ENCODE measurements at places on chromosomes 12 and 14.

- DNase-seq = no peak
These were observed 29.1 kb downstream of the APPL2 start for GRCh38 chr12:105206686-105207374.

DNA sequence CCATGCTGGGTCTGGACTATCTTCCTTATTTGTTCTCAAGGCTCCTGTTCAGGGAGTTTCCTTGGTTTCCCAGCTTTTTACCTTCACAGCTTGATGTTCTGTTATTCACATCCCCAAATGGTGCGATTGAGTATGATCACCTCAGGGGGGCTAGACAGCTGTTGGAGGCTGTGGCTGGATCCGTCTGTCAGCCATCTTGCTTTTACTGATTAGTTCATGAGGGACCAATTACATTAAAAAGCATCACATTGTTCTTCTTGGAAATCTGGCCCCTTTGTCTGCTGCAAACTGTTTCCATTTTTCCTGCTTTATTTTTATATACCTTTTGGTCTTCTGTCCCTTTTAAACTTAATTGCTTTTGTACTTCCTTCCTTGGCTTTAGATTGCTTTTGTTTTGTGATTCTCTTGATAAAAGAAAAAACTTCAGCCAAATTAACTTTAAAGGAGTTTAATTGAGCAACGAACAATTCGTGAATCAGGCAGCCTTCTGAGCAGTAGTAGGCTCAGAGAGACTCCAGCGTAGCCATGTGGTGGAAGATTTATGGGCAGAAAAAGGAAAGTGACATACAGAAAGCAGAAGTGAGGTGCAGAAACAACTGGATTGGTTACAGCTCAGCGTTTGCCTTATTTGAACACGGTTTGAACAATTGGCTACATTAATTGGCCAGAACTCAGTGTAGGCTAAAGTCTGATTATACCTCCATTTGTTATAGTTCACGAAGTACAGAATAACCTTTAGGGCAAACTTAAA, 208.7 kb downstream of the AEBP2 start:
- peak; percentile 95 for DNase-seq

DNA sequence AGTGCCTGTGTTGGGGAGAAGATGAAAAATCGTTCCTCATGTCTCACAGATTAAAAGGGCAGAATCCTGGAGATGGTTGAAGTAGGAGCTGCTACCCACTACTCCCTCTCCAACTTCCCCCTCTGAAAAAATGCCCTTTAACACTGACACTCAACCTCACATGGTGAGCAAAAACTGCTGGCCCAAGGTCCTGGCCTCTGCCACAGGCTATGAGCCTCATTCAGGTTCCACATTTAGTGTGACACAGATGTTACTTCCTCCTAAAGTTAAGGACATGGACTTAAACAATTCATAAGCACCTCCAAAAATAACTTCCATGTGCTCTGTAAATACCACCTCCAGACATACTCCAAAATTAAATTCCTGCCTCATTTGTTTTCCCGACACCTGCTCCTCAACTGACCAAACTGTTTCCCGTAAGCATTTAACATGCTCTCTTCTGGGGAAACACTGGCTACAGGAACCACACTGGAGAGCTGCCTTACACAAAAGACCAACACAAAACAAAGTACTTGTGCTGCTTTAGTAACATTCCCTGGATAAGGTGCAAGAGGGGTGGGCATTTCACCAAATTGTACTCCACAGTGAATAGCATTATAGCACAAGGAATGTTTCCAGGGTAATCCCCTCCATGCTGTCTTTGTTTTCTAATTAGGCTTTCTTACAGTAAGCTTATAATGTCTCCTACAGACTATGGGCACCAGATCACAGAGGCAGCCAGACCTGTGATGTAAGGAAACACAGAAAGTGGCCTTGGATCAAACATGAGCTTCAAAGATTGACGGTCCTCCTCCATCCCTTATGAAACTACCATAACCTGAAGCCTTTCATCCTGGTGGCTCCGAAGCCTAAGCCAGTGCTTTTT, 57.0 kb downstream of the PHLDA1 start:
- DNase-seq = peak; percentile 88

- DNase-seq = peak; percentile 46
These were observed 21.9 kb upstream of the ZFP36L1 start for GRCh38 chr14:68814539-68815297.

- DNase-seq = no peak
These were observed 8.0 kb downstream of the KRT82 start for GRCh38 chr12:52398176-52398575.

- peak; percentile 22 for DNase-seq
These were observed 4.5 kb downstream of the RPS26 start for GRCh38 chr12:56046027-56046780.

- peak; percentile 59 for DNase-seq
These were observed 12.2 kb upstream of the CLEC2A start for GRCh38 chr12:9944391-9944790.

DNA sequence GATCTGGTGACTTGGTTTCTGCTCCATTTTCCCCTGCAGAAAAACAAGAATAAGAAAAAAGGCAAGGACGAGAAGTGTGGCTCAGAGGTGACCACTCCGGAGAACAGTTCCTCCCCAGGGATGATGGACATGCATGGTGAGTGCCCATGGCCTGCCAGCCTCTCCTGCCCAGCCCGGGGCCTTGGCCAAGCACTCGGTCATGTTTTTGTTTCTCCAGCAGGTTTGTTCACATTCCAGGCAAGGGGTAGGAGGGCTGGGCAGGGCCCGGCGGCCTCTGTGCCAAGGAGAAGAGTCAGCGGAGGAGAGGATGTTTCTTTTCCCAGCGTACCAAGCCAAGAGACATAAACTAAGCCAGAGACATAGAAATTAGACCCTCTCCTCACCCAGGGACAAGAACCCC, 13.6 kb downstream of the BCL7A start:
- DNase-seq = no peak

DNA sequence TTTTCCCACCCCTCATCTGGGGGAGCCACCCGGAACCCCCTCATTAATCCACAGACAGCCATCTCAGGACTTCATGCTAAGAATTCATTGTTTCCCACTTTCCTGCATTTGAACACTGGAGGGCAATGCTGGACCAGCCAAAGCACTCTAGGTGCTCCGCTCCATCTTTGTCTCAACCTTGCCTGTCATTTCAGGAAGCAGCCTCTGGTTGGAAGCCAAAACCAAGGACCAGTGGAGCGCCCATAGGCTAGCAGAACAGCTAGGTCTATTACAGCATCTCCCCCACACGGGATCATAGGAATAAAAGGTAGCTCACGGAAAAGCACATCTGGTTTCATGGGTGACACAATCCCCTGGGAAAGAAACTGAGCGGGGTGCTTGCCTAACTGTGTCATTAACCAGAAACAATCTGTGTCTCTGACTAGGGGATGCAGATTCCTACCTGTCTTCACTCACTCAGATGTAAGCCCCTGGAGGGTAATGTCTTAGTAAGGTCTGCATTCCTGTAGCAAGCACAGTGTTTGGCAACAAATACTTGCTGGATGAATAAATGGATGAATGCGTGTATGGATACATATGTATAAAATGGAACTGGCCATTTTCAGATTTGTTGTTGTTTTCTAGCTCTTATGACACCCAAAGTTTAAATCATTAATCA, 197.0 kb downstream of the DAD1 start:
- DNase-seq = peak; percentile 76

DNA sequence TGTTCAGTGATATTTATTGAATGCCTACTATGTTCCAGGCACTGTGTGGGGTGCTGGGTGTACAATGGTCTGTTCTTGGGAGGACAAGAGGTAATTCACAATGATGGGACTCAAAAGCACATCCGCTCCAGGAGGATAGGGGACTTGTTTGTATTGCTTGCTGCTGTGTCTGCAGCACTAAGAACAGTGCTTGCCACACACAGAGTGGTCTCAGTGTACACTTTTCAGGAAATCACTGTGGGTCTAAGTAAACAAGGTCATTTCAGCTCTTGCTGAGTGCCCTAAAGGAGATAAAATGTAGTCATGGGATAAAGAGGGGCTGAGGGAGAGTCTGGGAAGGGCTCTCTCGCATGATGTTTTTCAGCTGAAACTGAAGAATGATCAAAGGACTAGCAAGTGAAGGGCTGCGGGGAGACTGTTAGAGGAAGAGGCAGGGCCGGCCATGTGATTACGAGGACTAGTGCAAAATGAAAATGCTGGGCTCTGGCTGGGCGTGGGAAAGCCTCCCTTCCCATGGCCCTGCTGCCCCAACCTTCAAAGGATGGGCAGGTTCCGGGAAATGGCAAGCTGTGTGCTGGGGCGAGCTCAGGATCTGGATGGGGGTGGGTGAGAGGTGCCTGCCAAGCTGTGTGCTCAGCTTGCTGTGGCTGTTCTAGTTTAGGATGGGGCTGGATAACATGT, 39.1 kb downstream of the ADCK1 start:
- no peak for DNase-seq

DNA sequence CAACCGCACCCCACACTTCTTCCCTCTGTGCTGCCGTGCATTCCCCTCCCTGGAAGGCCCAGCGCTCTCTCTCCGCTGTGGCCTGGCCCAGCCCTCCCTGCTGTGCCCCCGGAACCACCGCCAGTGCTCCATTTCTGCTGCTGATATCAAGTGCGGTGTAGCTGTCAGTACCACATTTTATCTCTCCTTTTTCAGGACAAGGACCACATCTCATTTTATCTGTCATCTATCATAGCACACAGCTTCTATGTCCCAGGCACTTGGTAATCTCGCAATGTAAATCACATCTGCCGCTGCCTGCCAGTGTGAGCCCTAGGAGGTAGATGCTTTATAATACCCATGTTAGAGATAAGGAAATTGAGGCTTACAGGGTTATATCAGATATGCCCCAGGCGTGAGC, 18.3 kb downstream of the IL31 start:
- DNase-seq = no peak

GRCh38 chr12:101685092-101685491, 12.3 kb upstream of the CHPT1 start:
- DNase-seq = no peak

GRCh38 chr12:9068600-9068999, 47.1 kb downstream of the A2M start:
- no peak for DNase-seq

GRCh38 chr14:100850841-100851585, 25.1 kb downstream of the MEG3 start:
- DNase-seq = peak; percentile 32

GRCh38 chr14:69845787-69846186, 33.4 kb upstream of the SMOC1 start:
- DNase-seq = no peak

DNA sequence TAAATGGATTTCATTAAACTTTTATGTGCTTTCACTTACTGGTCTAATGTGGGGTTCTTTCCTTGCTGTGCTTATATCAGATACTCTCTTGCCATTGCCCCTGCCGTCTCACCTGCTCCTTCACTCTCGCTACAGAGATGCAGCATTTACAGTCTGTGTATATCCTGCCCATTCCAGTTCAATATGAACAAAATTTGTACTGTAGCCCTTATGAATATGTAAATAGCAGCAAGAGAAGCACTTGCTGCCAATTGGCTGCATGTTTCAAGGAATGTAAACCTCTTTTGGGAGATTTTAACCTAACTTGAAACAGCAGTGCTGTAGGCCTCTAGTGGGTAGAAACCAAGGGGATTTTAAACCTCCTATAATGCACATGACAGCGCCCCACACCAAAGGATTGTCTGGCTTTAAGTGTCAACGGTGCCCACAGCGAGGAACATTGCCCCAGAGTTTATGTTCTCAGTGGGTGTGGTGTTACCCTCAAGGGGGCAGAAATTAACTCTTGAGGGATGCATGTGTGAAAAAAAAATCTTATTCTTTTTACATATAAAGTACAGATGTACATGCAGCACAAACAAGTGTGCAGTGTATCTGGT, 19.1 kb downstream of the PCNX1 start:
- no peak for DNase-seq

DNA sequence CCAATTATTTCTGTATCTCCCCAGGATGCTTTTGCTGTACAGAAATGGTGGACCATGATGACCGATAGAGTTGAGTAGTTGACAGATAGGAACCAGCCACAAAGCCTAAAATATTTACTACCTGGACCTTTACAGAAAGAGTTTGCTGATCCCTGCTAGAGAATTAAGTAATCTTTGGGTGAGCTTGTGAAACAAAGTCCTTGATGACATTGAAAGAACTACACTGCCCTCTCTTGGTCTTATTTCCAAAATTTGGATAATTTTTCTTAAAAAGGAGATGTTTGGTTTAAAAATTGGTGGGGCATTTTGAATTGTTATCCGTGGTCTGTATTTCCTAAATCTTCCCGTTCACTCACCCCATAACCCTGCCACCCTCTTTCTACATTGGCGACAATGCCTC, 13.7 kb upstream of the TCTN1 start:
- peak; percentile 73 for DNase-seq

DNA sequence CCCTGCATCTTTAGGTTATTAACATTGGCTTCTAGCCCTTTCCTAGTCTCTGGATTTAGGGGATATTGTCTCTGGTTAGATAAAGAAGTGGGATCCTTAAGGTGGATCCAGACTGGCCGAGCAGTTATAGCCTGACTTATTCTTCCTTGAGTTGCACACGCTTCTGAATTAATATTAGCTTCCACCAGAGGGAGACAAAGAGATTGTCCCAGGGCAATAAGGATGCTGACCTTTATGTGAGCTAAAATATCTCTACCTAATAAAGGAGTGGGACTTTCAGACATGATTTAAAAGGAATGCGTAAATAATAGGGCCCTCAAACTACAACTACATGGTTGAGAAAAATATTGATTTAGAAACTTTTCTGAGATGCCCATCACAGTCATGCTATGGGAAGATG, 139.7 kb downstream of the SLCO1B3 start:
- DNase-seq = peak; percentile 18

- no peak for DNase-seq
These were observed 34.5 kb downstream of the RTN1 start for GRCh38 chr14:59836116-59836515.

- no peak for DNase-seq
These were observed 171.6 kb downstream of the PPM1H start for GRCh38 chr12:62763312-62763711.

GRCh38 chr14:34693228-34693939, 21.0 kb downstream of the CFL2 start:
- peak; percentile 34 for DNase-seq

DNA sequence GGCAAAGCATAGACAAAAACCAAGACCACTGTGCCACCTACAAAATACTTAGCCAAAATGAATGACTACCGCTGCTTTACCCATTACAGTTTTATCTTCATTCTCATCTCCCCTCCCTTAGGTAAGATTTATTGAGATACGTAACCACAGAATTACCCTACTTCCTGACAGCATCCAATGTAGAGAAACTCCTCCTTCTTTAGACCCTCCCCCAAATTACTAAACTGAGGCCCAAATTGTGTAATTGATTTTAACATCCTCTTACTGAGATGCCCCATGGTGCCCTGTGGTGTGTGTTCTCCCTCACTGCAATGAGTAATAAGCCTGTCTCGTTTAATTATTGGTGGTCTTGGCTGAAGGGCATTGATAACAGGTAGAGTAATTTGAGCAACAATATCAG, 19.1 kb downstream of the VRK1 start:
- DNase-seq = peak; percentile 78

DNA sequence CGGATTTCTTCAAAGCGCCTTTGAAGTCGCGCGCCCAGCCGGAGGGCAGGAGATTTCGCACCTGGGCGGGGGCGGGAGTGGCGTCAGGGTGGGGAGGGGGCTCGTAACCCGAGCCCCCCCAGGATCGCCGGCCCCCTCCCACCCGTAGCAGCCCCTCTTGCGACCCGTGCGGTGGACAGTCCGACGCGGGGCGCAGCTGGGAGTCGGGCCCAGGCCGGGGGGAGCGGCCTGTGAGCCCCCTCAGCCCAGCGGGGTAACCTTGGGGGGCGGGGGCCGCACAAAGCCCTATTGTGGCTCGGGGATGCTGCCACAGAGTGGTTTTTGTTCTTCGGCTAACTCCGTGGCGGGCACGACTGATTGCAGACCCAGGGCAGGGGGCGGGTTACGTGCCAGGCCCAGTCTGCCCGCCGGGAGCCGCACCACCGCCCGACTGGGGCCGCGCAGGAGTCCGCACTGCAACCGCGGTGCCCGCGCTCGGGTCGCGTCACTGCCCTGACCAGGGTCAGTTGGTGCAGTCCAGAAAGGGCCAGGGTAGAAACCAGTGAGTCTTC, 4.2 kb upstream of the AAAS start:
- no peak for DNase-seq

All from MV-4-11 (cell line).